ENCODE measurements at places on chromosomes 2 and 18.

GRCh38 chr2:176039375-176039774, 37.3 kb upstream of the LNPK start:
- DNase-seq, result no peak

- no peak for DNase-seq
These were observed 317.2 kb downstream of the TSN start for GRCh38 chr2:122072666-122073065.

- no peak for DNase-seq
These were observed 8.4 kb downstream of the EPG5 start for GRCh38 chr18:45958730-45959129.

DNA sequence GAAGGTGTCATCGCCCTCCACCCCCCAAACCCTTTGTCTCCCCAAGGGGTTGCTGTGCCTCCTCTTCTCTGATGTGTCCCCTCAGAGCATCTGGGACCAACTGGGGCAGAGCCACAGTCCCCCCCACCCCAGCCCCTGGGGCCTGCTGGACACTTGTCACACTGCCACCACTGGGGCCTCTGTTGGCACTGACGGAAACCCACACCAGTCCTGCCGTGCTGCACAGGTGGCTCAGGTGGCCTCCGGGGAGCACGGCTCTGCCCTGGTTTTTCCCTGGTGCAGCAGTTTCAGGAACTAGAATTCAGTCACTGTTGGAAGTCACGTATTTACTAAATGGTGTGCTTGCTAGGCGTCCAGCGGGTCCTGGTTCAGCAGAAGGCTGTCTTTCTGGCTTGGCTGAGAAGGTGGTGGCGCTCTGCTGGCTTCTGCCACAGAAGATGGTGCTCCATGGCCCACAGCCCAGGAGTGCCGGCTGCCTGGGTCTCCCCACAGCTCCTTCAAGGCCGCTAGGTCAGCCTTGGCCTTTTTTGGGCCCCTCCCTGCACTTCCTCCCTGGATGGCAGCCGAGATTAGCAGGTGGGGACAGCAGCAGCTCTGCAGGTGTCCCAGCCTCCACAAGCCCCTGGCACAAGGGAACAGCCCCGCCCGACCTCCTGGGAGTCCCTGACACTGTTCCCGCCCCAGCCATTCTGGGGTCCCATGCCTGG, 18.6 kb upstream of the KLHL30 start:
- DNase-seq, result no peak

GRCh38 chr18:52395146-52395852, 55.3 kb downstream of the DCC start:
- DNase-seq, result no peak

DNA sequence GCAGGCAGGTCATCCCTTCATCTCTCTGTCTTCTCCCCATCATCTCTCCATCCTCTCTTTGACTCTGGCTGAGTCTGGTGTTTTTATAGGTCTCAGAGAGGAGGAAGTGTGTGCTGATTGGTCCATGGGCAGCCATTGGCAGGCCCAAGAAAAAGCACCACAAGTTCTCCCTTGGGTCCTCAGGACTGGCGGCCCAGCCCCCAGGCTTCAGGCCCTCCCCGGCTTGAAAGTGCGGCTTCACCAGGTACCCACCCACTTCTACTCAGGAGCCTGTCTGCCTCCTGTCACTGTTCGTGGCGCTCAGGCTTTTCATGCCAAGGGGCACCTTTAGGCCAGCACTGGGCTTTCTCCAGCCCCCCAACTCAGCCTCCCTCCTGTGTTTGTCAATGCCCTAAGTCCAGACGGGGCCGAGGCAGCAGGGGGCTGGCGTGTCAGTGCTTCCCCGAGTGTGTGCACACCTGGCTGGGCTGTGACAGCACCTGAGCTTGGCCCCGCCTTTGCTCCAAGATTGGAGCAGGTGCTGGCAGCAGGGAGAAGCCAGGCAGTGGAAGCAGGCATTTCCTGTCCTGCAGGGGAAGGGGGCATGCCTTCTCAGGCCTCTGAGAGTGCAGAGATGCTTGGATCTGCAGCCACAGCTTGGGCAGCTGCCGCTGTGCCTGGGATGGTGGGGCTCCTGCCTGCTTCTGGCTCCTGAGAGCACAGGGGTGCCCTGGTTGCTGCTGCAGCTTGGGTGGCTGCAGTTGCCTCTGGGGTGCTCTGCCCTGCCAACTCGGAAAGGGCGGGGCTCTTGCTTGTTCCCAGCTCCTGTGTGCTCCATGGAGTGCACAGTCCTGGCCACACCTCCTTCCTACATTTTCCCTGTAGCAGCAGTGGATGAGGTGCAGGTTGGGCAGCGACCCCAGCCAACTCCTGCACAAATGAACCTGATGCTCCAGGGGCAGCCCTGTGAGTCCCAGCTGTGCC, 34.1 kb downstream of the FBXO48 start:
- DNase-seq, result no peak

GRCh38 chr2:48944956-48945355, 189.4 kb upstream of the LHCGR start:
- no peak for DNase-seq

- no peak for DNase-seq
These were observed 254.4 kb upstream of the CHAC2 start for GRCh38 chr2:53513167-53513666.

DNA sequence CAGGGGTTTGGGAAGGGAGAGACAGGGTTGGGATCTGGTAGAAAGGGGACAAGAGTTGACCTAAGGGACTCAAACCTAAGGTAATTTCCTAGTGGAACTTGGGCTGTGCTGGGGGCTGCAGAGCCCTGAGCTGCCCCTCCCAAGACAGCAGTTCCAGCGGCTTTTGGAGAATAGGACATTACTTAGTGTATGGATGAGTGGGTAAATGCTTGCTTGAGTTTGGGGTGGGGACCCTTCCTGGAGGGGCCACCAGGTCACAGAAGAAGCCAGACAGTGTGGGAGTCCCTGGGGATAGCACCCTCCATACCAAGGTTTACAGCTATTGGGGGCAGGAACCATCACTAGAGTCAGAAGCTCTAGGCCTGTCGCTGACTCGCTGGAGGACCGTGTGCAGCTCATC, 111.5 kb downstream of the CAPN13 start:
- no peak for DNase-seq

- DNase-seq, result no peak
These were observed 146.5 kb downstream of the AGAP1 start for GRCh38 chr2:235640377-235640776.

- DNase-seq, result no peak
These were observed 160.0 kb upstream of the ZEB2 start for GRCh38 chr2:144679942-144680341.

DNA sequence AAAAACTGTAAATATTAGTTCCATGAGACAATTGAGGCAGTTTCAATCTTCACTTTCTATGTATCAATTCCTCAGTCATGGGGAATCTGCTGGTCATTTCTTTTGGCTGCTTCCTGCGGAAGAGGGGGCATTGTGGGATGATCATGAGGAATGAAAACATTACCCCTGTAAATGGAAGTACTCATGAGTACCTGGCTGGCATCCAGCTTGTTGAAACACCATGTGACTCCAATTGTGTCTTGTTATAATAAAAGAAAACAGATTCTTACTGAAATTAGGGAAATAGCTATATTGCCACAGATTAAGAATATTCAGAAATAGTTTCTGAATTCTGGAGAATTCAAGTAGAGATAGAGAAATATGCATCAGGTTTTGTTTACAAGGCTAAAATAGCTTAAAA, 41.6 kb upstream of the GPR39 start:
- DNase-seq, result no peak

DNA sequence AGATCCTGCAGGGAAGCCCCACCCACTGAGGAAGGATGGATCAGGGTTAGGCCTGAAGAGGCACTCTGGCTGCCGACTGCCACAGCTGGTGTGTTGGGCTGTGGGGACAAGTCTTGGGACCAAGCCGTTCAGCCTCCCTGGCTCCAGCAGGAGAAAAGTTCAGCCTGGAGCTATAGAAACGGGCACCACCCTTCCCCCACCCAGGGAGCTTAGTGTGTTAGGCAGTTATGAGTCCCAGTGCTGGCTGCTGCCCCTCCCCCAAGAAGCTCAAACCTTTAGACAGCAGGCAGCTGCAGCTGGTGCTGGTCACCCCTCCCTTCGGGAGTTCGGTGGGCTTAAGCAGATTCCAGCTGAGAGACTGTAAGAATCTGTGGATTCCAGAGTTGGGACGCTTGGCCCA, 447.1 kb upstream of the HS6ST1 start:
- no peak for DNase-seq

GRCh38 chr2:11899264-11899818, 152.9 kb downstream of the LPIN1 start:
- DNase-seq, result no peak

- DNase-seq, result no peak
These were observed 18.1 kb upstream of the FZD5 start for GRCh38 chr2:207787800-207788199.

DNA sequence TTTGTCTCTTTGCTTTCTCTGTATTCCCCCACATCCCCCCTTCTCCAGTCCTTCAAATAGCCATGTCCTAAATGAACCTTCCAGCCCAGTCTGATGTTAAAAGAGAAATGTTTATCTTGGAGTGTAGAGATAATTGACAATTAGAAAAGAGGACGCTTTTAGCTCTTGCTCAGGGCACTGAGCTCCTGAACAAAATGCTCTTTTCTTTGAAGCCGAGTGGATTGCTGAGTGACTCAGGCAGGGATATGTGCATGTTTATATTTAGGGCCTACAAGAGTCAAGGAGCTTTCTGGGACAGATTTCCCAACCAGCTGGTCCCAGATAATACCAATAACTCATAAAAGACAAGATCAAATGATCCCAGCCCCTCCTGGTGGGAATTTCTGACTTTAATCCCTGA, 88.0 kb upstream of the SETBP1 start:
- no peak for DNase-seq

DNA sequence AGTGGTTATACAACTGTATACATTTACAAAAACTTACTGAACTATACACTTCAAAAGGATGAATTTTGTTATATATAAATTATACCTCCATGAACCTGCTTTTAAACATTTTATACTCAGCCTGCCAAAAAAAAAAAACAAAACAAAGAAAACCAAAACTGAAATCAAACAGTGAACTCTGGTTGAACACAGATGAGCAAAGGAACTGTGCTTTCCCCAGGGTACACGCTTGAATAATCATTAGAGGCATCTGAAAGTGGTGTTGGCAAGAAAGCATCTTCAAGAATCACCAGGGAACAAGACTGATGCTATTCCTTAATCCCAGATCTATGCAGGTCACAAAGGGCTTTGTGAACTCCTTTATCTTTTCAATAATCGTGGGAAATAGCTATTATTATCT, 77.0 kb upstream of the LYPD1 start:
- no peak for DNase-seq

DNA sequence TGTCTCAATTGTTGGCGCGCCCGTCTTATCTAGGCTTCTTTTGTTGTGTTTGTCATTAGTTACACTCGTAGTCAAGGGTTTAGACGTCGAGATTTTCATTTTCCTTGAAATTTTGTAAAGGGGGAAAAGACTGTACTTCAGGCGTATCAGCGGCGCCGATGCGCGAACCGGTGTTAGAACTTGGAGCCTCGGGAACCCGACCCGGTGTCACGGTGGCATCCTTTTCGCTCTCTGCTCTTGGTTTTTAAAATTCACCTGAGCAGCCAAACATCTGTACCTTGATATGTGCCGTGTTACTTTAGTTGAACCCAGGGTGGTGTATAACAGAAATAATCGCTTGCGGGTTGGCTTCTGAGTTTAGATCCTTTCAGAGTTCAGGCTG, 643 bp downstream of the RMC1 start:
- DNase-seq, result no peak

DNA sequence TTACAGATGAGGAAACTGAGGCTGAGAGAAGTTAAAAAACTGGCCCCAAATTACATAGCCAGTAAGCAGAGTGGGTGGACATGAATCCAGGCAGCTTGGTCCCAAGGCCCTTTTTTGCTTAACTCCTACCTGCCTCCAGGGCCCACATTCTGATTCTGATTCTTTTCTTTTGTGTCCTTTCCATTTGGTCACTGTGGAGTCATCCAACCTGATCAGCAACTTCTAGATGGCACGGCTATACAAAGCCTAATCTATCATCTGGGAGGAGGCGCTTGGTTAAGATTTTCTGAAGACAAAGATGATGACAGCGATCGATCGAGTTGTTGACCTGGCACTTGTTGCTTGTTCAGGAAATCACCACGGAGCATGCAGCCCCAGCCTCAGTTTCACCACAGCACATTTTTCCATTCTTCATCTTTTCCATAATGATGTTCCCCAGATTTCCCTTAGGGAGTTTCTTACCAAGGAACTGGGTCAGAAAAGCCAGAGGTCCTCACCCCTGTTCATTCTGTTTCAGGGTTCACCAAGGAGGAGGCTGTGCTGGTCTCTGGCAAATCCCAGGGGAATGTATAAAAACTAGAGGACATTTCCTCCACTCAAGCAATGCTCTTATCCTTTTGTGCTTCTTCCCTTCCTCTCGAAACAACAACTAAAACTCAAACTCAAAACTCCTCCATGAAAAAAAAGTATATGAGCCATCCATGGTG, 6.9 kb upstream of the IGFBP2 start:
- DNase-seq, result no peak

GRCh38 chr2:68971591-68972231, 2.7 kb upstream of the GKN1 start:
- DNase-seq, result no peak

- DNase-seq, result no peak
These were observed 82.3 kb downstream of the STPG4 start for GRCh38 chr2:47072728-47073191.

DNA sequence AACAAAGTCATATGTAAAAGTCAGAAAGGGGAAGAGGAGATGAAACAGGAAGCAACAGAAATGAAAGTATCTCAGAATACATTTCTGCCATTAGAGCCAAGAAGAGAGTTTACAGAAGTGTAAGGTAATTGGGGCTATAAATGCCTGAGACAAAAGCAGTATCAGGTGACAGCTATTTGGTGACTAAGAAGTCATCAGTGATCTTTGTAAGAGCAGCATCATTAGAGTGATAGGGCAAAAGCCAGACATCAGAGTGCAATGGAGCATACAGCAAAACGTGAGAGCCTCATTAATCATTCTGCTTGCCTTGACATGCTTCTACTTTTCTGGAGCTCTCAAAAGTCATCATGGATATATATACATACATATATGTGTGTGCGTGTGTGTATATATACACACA, 804.7 kb upstream of the PIK3C3 start:
- DNase-seq, result no peak

DNA sequence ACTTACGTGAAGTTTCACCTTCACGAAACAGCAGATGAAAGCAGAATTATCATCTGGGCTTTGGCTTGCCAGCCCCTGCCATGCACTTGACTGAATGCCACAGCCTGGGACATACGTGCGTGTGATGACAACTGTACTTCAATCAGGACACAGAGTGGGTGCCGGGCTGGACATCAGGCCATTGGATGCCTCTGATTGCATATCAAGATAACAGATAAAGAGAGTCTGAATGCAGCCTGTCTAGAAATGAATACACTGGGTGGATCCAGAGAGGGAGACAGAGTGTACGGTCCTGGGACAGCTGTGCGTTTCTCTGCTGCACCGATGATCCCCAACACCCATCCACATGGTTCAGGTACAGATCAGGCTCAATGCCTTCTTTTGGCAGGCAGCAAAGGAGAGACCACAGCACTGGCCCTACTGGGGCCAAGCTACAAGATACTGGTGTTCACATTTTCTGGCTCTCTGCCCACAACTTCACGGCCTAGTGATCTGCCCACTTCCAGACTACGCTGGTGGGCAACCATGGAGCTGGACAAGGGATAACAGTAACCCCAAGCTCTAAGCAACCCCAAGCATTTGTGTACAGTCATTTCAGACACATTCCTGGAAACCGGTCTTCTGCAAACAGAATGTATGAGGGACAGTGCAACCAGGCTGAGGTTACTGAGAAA, 35.6 kb downstream of the FBLN7 start:
- DNase-seq, result no peak

Measured in stimulated activated CD8-positive, alpha-beta memory T cell treated with anti-CD3 and anti-CD28 coated beads, Interleukin-7, amount 100 ng/mL, for 1 hour (primary cell).